Cardiac fibroblast (primary cell): ENCODE measurements at places on chromosomes 7 and 10.

DNA sequence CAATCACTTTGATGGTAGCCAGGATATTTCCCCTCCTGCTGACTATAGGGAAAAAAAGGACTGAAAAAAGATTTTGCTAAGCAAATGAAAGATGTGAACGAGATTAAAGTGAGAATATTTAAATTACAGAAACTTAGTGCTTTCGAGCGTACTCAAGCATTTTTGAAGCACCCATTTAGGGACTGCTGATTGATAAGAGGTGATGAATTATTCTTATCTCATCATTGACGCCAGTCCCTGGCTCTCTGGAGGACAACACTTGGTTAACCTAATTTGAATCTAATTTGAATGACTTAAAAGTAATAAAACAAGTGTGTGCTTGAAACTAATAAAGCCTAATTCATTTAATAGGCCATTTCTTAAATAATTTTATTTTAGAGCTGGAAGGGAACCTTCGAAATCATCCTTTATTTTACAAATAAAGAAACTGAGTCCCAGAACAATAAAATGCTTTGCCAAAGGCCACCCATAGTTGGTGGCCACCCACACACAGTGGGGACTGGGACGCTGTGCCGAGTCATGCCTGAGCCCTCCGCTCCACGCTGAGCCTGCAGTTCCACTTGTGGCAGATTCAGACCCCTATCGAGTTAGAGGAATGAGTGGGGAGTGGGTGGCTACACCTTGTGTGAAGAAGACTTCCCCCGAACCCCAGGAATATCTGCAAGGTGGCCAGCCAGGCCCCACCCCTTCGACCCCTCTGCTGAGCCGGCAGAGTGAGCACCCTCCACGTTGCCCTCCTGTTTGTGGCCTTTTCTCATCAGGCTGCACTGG, 61.1 kb upstream of the SAMD8 start:
- no peak for DNase-seq

GRCh38 chr7:119935418-119936025, 337.5 kb upstream of the KCND2 start:
- peak; percentile 77 for DNase-seq

DNA sequence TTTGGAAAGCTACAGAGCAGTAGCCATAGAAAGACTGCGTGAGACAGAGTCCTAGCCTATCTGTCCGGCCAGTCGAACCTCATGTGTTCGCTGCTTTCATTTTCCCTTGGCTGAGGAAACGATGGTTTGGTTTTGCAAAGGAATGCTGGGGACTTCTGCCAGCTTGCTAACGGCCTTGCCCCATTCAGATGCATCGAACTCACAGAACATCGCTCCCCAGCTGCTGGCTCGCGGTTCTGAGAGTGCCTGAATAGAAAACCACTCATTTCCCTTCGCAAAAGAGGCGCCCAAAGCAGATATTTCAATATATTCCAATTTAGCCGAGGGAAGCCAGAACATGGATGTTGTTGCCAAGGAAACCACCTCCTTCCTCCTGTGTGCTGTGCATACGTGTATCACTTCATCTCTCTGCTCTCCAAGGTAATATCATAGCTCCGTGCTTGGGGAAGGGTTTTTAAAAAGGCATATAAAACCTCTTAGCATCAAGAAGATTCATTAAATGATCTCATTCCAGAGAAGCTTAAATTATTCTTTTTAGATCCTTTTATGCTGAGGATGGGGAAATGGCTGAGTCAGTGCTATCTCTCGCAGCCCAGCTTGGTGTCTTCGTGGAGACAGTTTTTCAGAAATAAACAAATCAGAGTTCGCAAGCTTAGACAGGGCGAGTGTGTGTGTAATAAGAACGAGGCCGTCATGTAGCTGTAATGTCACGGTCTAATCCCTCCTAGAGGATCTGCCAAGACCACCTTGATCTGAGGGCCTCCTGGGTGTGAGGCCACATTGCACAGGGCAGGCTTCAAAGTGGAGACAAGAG, 215.2 kb downstream of the RPS24 start:
- peak; percentile 73 for DNase-seq

DNA sequence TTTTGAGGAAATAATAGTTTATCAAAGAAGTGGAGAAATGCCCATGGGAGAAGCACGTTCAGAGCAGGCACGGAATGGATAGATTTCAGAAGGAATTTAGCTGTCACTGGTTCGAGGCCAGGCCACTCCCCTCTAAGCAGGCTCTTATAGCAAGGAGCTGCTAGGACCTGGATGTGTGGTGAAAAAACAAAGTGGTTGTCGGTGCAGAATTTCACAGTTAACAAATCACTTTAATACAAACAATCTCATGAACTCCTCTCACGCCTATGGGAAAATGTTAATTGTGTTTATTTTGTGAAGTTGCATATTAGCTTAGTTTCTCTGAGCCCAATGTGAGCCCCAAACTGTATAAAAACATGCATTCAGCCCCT, 176.3 kb downstream of the PKD1L1 start:
- DNase-seq = peak; percentile 32

DNA sequence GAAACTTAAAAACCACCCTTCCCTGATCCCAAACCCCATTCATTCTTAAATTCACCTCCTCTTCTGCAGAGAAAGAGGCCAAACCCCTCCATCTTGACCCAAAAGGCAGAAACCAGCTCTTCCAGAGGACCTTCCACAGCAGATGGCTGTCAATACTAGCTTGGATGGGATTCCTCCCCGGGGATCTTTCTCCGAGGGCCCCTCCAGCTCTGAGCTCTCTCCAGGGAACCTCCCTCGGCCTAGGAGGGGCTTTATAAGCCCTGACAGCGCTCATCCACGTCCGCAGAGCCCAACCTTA, 5.4 kb downstream of the TNRC18 start:
- DNase-seq = no peak

- peak; percentile 66 for DNase-seq
Observed at GRCh38 chr10:266974-267425, 131.7 kb downstream of the ZMYND11 start.

GRCh38 chr7:25427721-25428120, 199.4 kb upstream of the NPVF start:
- DNase-seq = no peak

- no peak for DNase-seq
Observed at GRCh38 chr10:7445474-7446185, 34.8 kb upstream of the SFMBT2 start.

- no peak for DNase-seq
Observed at GRCh38 chr10:79410315-79411094, 34.9 kb downstream of the ZCCHC24 start.

DNA sequence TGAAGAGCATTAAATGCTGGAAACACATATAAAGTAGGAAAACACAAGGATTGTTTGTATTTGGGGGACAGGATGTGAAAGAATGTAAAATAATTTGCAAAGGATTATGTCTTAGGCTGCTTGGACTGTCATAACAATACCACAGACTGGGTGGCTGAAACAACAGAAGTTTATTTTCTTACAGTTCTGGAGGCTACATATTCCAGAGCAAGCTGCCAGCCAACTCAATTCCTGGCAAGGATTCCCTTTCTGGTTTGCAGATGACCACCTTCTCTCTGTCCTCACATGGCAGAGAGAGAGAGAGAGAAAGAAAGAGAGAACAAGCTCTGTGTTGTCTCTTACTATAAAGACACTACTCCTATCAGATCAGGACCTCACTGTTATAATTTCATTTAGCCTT, 8.8 kb upstream of the LAMB4 start:
- peak; percentile 46 for DNase-seq

DNA sequence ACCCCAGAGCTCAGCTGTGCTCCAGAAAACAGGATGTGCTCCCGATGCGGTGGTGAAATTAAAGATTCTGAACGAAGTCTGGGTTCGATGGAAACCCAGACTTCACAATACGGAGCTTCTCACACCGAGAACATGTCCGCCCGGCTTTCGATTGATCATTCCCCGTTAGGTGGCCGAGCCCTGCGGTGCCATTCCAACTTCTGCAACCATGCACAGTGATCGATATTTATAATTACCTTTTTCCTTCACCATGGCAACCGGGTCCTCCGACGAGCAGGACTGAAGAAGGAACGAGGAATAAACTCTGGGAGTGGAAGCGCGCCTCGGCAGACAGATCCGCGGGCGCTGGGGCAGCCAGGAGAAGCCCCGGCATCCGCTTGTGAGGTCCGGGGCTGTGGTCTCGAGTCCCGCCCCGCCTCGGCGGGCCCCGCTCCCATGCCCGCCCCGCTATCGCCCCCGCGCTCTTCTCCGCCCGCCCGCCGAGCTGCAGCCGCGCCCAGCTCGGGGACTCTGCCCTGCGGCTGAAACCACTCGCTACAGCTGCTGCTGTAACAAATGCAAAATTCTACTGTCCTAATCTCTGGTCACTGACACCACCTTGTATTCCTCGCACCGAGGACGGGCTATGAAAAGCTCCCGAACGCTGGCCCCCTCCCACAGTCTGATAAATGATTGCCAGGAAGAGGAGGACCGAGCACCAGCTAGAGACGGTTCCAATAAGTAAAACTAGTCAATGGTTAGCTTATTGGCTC, 26.2 kb downstream of the ABLIM1 start:
- no peak for DNase-seq

DNA sequence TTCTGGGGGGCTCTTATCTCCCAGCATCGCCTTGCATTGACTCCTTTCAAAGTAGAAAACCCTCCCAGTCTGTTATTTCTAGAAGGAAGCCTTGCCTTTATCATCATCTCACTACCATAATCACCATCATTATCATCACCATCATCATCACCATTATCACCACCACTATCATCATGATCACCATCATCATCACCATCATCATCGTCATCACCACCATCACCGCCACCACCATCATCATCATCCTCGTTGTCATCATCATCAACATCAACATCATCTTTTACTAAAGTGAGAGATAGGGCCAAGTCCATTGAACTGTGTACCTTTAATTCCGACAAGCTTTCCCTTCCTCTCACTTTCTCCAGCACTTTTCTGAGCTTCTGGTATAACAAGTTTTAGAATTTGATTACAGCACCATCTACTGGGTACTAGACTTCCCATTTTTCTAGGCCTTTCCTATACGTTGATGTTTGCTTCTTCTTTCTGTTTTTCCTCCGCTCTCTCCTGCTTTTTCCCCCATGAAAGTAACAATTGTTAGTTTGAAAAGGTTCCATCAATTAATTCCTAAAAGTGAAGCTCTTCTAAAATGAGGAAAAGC, 226.4 kb downstream of the BUB3 start:
- peak; percentile 43 for DNase-seq

DNA sequence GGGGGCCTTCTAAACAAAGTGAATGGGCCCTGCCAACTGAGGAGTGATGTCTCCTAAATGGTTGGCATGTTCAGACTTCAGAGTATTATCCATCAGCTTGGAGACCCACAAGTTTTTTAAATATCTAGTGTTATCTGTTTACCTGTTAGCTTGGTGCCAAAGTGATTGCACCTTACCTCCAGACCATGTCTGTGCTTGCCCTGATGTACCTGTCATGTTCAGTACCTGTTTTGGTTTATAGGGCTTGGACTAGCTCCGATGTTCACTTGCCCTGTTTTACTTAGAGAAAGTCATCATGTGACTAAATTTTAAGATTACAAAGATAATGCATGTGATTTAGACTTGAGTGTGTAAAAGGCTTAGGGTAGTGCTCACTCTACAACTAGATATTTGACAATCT, 67.7 kb downstream of the CNNM2 start:
- no peak for DNase-seq

- DNase-seq = no peak
Observed at GRCh38 chr10:4918236-4918635, 45.0 kb upstream of the AKR1C1 start.

- no peak for DNase-seq
Observed at GRCh38 chr7:51543801-51544553, 227.4 kb upstream of the COBL start.

DNA sequence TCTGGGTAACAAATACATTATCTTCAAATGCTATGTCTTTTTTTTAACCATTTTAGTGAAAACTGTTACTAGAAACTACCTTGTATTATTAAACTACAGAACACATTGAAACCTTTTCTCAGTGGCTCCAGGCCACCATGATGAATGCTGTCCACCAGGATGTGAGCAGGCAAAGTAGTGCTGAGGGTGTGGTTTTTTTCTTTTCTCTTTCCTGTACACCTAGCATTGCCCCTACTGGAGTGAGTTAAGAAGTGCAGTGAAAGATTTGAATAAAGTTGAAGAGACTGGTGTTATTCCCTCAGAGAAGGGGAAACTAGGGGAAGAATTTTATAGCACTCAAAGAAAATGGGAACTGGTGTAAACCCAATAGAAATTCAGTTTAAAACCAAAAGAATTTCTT, 120.0 kb upstream of the SAMD8 start:
- peak; percentile 21 for DNase-seq

DNA sequence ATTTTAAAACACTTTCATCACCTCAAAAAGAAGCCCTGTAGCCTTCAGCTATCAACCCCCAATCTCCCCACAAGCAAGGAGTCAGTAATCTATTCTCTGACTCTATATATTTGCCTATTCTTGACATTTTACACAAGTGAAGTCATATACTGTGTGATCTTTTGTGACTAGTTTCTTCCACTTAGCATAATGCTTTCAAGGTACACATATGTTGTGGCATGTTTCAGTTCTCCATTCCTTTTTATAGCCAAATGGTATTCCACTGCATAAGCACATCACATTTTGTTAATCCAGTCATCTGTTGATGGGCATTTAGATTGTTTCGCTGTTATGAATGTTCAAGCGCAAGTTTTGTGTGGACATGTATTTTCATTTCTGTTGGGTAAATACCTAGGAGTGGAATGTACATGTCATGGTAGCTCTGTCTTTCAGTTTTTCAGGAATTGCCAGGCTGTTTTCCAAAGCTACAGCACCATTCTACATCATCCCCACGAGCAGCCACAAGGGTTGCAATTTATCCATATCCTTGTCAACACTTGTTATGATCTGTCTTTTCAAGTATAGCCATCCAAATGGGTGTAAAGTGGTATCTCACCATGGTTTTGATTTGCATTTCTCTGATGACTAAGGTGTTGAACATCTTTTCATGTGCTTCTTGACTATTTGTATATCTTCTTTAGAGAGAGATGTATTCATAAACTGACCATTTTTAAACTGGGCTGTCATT, 405.6 kb downstream of the KCNMA1 start:
- DNase-seq = no peak

- no peak for DNase-seq
Observed at GRCh38 chr10:84290235-84290634, 38.2 kb upstream of the CCSER2 start.

GRCh38 chr10:71835671-71836595, 15.1 kb downstream of the PSAP start:
- peak; percentile 98 for DNase-seq

DNA sequence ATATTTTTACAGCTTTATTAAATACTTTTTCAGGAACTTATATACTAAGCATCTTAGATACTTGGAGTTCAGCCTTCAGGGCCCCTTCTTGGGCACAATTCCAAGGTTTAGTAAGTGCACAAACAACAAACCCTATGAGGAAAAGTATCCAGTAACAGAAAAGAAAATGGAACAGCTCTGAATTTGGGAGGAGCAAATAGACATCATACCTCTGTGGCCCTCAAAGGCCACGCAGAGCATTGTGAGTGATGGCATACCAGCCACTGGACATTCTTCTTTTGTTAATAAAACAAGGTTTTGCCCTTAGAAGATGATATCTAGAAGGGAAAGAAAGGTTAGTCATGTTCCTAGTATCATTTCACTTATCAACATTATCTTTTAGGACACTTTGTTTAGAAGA, 46.0 kb downstream of the ST7 start:
- DNase-seq = peak; percentile 67
